Stimulated activated CD4-positive, alpha-beta T cell treated with anti-CD3 and anti-CD28 coated beads, Interleukin-4, amount 100 ng/mL, for 4 hours (primary cell): ENCODE measurements at places on chromosomes 2 and 18.

DNA sequence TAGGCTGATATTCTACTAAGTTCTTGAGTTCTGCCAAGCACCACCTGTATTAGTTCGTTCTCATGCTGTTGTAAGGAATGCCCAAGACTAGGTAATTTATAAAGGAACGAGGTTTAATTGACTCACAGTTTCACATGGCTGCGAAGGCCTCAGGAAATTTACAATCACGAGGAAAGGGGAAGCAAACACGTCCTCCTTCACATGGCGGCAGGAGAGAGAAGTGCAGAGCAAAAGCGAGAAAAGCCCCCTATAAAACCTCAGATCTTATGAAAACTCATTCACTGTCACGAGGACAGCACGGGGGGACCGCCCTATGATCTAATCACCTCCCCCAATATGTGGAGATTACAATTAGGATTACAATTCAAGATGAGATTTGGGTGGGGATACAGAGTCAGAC lies 47.7 kb upstream of the YWHAQ start:
- no peak for DNase-seq

- no peak for DNase-seq
Measured at GRCh38 chr2:201779901-201780673, 646 bp downstream of the ALS2 start.

DNA sequence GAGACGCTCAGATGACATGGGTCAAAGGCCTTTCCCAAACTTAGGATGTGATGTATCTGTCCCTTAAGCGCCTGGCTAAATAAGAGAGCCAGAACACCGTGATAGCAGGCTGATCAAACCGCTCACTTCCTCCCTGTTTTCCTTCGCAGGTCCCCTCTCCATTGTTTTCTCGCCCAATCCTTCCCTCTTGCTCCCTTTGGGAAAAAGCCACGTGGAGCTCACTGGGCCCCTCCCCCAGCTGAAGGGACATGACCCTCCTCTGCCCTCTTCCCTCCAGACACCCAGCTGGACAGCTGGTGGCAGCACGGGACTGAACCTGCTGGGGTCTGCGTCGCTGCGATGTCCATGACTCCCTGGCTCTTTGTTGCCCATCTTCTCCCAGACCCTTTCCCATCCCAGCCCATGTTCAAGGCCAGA lies 201.7 kb downstream of the TNS1 start:
- no peak for DNase-seq

- DNase-seq: no peak
Measured at GRCh38 chr2:118878531-118879149, 31.2 kb upstream of the EN1 start.

GRCh38 chr18:64379662-64380061 lies 230.8 kb upstream of the LINC00305 start:
- no peak for DNase-seq

DNA sequence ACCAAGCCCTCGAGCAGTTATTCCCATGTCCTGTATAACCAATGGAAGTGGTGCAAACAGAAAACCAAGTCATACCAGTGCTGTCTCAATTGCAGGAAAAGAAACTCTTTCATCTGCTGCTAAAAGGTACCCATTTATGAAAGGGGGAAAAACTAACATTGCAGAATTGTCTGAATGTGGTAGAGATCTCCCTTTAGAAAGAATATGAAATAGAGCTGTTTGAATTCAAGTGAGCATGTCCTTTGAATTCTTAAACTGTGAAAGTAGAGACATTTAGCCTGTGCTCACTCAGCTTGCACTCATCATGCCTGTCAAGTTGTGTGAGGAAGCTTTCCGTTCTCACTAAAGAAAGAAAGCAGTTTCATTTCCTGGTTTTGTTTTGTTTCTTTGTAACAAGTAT lies 87.4 kb downstream of the EML4 start:
- no peak for DNase-seq

- no peak for DNase-seq
Measured at GRCh38 chr18:44803019-44803650, 122.4 kb downstream of the SETBP1 start.

GRCh38 chr2:235017441-235017840 lies 65.6 kb downstream of the SH3BP4 start:
- DNase-seq: no peak

- DNase-seq: no peak
Measured at GRCh38 chr2:32760628-32761027, 132.8 kb downstream of the TTC27 start.

- DNase-seq: no peak
Measured at GRCh38 chr2:195610717-195611116, 46.3 kb upstream of the SLC39A10 start.

DNA sequence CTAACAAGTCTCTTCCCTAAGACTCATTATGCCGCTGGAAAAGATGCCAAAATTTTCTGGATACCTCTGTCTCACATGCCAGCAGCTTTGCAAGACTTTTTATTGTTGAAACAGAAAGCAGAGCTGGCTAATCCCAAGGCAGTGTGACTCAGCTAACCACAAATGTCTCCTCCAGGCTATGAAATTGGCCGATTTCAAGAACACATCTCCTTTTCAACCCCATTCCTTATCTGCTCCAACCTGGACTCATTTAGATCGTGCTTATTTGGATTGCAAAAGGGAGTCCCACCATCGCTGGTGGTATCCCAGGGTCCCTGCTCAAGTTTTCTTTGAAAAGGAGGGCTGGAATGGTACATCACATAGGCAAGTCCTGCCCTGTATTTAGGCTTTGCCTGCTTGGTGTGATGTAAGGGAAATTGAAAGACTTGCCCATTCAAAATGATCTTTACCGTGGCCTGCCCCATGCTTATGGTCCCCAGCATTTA lies 26.3 kb downstream of the DHRS9 start:
- DNase-seq: no peak

GRCh38 chr18:40917056-40917455 lies 1038.0 kb upstream of the PIK3C3 start:
- DNase-seq: no peak

DNA sequence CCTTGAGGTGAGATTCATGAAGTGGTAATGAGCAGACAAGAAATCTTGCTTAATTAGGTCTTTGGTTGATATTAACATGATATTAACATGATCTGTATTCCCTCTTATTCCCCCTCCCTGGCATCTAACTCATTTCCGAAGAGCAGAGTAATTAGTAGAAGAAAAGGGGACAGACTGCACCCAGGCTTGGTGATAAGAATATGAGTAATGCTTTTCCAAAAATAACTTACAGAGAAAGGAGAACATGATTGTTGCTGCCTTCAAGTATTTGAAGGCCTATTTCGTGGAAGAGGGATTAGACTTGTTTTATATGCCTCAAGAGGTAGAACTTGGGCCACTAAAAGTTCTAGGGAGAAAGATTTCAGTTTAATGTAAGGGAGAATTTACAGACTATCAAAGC lies 130.6 kb upstream of the ATP5MC3 start:
- no peak for DNase-seq

GRCh38 chr2:10412380-10412779 lies 35.7 kb downstream of the ODC1 start:
- DNase-seq: no peak

- no peak for DNase-seq
Measured at GRCh38 chr2:215633360-215633759, 197.5 kb upstream of the FN1 start.

- no peak for DNase-seq
Measured at GRCh38 chr2:231186325-231186724, 12.1 kb upstream of the ARMC9 start.

- no peak for DNase-seq
Measured at GRCh38 chr2:38068234-38068633, 7.7 kb downstream of the CYP1B1 start.

DNA sequence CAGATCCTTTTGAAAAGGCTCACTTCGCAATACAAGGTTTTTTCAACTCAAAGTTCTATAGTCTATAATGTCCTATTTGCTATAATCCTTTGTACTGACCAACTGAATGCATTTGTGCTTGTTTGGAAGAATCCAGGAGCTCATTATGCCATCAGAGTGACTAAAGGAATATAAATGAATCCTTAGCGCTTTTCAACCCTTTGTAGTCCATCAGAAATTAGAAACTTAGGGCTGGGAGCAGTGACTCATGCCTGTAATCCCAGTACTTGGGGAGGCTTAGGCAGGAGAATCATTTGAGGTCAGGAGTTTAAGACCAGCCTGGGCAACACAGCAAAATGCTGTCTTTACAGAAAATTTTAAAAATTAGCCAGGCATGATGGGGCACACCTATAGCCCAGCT lies 330.2 kb upstream of the CHAC2 start:
- no peak for DNase-seq

DNA sequence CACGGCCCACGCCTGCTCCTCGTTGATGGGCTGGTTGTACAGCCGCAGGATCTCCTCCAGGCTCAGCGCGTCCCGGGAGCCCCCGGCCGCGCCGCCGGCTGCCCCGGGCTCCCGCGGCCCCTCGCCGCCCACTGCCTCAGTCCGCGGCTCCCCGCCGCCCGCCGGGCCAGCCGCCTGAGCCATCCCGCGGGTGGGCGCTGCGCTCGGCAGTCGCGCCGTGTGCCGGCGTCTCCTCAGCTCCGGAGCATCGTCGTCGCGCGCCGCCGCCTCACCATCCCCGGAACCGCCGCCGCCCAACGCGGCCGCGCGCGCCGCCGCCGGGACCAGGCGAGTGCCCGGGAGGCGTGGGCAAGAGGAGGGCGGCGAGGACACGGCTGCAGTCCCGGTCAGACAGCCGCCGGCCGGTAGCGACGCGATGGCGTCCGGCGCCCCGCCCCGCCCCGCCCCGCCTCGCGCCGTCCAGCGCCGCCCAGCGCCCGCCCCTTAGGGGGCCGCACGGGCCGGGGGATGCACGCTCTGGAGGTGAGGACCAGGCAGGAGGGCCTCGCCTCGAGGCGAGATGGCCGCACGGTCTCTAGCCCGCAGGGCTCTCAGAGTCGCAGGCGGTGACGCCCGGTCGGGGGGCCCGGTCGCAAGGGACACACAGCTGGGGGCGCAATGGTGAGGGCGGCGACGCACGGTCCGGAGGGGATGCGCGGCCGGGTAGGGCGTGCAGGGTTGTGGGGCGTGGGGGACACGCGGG lies at the start of gene SPIRE1:
Gene SPIRE1 (minus strand): TSS at position 424 of the 742 bp plus-strand sequence. CDS start 241 bp downstream, at position 183.
- DNase-seq: peak; percentile 37

- DNase-seq: no peak
Measured at GRCh38 chr2:169684135-169684565, 10.1 kb downstream of the CFAP210 start.

GRCh38 chr18:3175195-3175758 lies 44.5 kb downstream of the MYOM1 start:
- no peak for DNase-seq

DNA sequence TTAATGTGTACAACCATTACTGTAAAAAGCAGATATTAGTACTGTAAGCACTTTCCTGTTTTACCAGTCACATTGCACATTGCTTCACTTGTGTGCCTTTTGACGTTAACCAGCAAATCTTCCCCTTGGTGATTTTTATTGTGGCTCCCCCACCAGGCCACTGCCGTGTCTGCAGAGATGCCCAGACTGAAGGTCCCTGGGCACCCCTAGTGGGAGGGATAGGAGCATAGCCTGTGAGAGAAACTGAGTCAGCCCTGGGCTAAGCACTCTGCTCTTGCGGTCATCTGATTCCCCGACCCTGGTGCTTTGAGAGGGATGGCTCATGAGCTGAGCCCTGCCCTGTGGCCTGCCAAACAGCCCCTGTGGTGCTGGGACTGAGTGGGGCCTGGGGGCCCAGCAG lies 73.4 kb downstream of the INPP4A start:
- peak; percentile 53 for DNase-seq

DNA sequence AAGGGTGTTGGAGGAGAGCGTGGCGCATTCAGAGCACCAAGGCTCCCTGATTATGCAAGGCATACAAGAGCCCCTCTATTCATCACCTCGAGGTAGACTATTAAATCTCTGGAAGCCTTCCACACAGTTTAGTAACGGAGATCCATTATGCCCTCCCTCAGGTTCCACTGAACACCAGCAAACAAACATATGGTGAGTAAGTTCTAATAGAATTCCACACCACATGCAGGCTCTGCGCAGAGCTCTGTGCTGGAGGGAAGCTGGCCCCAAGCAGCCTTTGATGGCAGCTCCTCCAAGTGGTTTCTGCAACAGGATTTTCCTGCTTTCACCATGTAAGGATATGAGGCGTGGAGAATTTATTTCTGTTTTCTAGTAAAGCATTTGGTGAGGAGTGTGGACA lies 238.6 kb downstream of the C1D start:
- no peak for DNase-seq

- peak; percentile 14 for DNase-seq
Measured at GRCh38 chr18:48842259-48843061, 108.3 kb downstream of the SMAD7 start.

- DNase-seq: no peak
Measured at GRCh38 chr2:149036507-149037293, 1.8 kb upstream of the LYPD6B start.

DNA sequence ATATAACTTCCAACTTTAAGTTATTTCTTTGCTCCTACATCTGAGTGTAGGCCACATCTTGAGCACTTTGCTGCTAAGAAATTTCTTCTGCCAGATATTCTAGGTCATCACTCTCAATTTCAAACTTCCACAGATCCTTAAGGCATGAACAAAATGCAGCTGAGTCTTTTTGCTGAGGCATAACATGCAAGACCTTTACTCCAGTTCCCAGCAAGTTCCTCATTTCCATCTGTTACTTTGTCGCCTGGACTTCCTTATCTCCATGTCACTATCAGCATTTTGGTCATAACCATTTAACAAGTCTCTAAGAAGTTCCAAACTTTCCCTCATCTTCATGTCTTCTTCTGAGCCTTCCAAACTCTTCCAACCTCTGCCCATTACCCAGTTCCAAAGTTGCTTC lies 1077.3 kb upstream of the TMEFF2 start:
- no peak for DNase-seq

GRCh38 chr2:66034467-66034866 lies 400.5 kb upstream of the MEIS1 start:
- DNase-seq: no peak

DNA sequence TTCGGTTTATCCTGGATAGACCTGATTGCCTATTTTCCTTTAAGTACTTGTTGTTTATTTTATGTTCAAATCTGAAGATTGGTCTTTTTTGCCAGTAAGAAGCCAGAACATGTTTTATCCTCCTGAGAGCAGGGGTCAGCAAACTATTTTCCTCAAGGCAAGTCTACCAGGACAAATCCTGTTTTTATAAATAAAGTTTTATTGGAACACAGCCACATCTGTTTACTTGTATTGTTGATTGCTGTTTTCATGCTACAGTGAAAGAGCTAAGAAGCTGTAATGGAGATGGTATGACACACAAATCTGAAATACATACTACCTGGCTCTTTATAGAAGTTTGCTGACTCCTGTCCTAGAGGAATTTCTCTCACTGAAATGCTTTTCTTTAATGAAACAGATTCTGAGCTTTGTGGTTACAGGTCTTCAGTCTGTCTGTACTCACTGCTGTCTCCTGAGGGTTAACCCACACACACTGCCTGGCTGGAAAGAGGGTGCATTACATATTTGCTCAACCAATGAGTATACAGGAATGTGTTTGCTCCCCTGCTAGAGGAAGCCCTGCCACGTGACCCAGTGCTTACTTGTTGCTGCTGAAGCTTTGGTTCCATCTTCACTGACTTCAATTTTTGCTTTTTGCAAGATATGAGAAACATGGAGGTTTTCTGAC lies 22.6 kb downstream of the MRPL44 start:
- DNase-seq: no peak
